ENCODE measurements at places on chromosomes 4 and X.

DNA sequence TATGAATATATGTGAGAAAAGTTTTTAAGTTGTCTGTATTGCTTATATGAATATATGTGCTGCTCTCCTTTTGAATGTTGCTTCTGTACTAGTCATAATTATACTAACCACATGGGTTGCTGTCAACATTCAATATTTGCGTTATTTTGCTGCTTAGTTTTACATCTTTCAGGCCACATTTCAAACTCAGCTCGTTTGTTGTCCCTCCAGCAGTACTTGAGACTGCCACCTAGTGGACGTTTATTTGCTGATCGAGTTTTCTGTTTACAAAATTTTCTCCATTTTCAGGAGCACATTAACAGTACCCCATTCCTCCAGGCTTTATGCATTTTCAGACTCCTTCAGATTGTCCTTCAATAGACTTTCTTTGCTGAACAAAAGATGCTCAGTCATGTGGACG, 75.8 kb downstream of the NUDT11 start:
- DNase-seq: peak; percentile 29

GRCh38 chr4:1683261-1683735, 815 bp downstream of the FAM53A start:
- DNase-seq: peak; percentile 66

DNA sequence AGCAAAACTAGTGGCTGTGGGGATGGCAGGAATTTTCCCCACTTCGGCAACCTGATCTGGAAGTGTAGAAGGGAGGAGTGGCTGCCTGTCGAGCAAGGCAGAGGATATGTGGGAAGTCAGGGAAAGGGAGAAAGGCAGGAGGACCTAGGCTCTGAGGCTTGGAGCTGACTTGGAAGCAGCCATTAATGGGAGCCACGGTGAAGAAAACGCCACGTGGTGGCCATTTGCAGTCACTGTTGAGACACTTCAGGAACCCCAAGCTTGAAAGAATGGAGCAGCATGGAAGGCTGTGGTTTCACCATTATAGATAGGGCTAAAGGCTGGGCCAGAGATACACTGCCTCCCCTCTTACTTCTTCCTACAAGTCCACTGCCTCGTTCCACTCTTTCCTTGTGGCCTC, 41.8 kb upstream of the MAML3 start:
- no peak for DNase-seq

- no peak for DNase-seq
These were observed 517.8 kb upstream of the IGFBP7 start for GRCh38 chr4:57628004-57628403.

DNA sequence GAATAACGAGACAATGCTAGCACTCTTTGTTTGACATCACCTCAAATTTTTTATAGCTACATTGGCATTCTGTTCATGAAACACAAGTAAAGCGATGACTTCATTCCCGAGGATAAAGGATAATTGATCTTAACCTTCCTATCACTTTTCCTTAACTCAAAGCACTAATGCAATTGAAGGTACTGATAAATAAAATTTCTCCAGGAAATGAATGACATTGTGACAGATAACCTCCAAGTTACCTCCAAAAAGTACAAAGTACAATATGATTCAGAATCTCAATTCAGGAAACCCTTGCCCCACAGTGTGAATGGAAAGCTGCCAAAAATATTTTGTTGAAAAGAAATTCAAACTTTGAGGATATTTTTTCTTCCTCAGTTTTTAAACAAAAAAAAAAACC, 1.8 kb downstream of the PRSS12 start:
- no peak for DNase-seq

- DNase-seq: no peak
These were observed 48.1 kb upstream of the HMX1 start for GRCh38 chr4:8919651-8920288.

GRCh38 chrX:10660171-10660570, 39.8 kb upstream of the MID1 start:
- no peak for DNase-seq

DNA sequence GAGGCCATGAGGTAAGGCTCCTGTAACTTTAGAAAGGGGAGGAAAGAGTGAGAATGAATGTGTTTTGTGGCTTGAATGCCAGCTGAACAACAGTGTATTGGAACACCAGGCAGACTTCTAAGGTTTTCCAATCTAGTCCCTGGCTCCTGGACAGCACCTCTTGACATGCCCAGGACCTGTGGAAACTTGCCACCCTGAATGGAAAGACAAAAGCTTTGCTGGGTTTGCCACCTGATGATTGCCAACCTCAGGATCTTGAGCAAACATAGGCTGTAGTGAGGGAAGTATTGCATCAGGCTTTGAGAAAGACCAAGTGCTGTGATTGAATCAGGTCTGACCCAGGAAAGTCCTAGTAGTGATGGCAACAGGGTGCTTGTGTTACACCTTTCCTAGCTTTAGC, 1393.1 kb upstream of the DIAPH2 start:
- peak; percentile 91 for DNase-seq

GRCh38 chrX:13967636-13968035, 62.1 kb downstream of the GEMIN8 start:
- no peak for DNase-seq

- no peak for DNase-seq
These were observed 45.8 kb upstream of the CLCN4 start for GRCh38 chrX:10110984-10111363.

GRCh38 chr4:170729897-170730296, 640.1 kb upstream of the AADAT start:
- no peak for DNase-seq

- DNase-seq: no peak
These were observed 17.4 kb upstream of the TMEM184C start for GRCh38 chr4:147599769-147600168.

DNA sequence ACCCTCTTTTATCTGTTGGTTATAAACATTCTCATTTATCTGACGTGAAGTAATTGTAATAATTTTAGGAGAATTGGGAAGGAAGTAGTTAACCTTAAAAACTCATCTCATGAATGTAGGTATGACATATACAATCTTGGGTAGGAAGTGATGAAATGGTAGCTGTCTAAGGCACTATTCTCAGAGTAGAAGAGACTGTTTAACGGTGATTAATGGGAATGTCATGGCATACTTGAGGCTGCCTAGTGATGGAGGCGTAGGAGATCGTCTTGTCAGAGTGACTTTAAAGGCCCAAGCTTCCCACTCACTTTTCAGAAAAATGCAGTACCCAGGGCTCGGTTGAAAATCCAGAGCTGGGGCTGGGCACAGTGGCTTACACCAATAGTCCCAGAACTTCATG, 19.4 kb upstream of the AGA start:
- DNase-seq: peak; percentile 53

DNA sequence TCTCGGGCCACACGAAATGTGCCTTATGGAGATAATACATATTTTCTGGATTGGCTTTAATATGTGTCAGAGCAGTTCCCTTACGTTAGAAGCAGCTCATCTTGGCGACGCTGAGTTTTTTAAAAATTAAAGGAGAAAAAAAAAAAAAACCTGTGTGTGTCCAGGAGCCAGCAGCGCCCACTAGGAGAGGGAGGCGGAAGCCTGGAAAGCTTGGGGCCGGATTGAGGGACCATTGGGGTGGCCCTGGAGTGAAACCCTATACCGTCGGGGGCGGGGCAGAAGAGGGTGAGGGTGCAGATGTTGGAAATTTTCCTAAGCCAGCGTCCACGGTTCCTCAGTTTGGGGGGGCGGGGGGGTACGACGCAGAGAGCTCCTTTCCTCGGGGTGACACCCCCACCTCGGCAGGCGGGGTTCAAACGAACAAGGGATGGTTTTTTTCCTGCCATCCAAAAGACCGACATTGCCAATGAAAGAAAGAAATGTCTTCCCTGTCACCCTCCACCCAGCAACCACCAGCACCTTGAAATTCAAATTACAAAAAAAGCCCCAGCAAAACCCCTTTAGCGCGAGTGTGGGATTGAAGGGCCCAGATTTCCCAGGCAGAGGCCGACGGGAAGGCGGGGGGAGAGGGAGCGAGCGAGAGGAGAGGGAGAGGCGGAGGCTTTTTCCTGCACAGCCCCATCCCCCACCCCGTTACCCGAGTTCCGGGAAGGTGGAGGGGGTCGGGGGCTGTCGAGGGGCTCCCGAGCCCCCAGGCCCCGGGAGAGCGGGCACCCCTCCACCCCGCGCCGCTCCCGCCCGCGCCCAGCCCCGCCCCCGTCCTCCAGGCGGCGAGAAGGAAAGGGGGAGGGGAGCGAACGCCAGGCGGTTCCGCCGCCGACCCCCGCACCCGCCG, 859 bp downstream of the SMARCA1 start:
- DNase-seq: peak; percentile 33

GRCh38 chr4:89708903-89709421, 128.0 kb downstream of the SNCA start:
- DNase-seq: no peak

GRCh38 chr4:94634271-94634670, 123.5 kb upstream of the BMPR1B start:
- DNase-seq: no peak

DNA sequence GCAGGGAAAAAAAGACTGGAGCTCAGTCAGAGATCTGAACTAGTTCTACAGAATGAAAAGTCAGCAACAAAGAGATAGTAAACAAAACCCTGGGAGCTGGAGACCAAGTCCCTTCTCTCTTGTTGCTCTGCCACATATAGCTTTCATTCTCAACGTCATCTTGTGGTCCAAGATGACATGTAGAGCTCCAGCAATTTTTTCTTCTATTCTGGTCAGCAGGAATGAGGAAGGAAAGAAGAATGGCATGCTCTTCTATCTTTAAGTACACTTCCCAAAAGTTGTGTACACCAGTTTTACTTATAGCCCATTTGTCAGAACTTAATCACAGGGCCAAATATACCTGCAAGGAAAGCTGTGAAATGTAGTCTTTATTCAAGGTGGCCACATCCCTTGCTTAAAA, 45.6 kb downstream of the RAP2C start:
- no peak for DNase-seq

- DNase-seq: no peak
These were observed 61.4 kb upstream of the LGI2 start for GRCh38 chr4:25092139-25092538.

- peak; percentile 10 for DNase-seq
These were observed 766.1 kb downstream of the KCTD8 start for GRCh38 chr4:43682551-43682950.

DNA sequence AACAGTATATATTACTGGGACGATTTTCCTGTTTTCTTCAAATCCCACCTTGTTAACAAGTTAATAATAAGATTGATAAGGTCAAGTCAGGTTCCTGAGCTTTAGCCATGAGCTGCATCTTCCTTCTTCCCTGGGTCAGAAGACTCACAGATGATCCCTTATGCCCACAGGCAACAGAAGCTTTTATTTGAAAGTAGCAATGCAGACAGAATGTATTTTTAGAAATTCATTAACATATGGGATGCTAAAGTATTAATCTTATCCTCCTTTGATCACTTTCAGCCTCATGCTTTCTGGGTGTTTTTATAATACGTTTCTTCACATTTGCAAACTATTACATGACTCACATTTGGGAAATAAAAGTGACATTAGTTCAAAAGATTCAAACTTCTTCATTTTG, 42.0 kb upstream of the MXRA5 start:
- no peak for DNase-seq

GRCh38 chrX:68865300-68865699, 36.5 kb downstream of the EFNB1 start:
- DNase-seq: no peak

DNA sequence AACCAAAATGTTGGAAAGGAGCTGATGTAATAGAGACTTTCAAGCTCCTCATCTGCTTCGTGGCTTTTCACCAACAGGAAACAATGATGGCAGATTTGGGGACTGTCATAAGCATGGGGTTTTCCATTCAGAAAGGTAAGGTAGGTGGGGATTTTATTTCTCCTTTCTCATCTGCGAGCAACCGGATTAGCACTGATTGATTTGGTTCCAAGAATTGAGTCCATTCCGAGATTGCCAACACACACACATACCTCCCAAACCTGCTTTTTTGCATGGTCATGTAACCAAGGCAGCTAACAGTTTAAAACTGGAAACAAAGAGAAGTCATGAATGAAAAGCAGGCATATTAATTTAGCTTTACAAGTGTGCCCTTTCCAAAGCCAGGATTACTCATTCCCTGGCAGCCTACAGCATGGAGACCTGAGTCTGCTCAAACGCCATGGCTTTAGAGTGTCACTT, 63.0 kb upstream of the LNX1 start:
- DNase-seq: peak; percentile 53

DNA sequence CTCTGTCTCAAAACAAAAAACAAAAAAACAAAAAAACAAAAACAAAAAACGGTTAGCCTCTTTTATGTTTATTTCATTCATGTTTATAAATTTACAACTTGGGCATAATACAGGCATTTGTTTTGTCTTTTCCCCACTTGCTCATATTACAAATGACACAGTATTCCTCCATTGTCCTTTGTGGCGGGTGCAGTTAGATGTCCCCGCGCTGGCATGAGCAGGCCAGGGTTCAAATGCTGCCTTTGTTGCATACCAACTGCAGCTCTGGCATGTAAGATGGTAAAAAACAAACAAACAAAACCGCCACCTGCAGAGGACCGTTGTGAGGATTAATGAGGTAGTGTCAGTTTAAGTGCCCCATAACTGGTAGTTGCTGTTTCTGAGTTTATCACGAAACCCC, 16.1 kb upstream of the HPF1 start:
- no peak for DNase-seq

DNA sequence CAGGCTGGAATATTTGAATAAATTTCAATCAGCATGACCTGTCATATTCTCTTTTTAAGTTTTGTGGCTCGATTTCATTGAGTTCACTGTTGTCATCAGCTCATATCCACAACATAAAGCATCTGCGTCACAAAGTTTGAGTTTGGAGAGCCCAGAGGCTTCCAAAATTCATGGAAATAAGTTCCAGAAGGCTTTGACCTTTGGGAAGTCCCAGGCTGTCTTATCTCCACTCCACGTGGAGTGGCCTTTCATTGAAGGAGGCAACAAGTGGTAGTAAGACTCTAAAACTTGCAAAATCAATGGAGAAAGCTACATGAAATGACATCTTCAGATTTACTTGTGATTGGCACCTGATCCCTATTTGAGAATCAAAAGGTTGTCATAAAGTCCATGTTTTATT, 54.1 kb upstream of the UNC5C start:
- no peak for DNase-seq

DNA sequence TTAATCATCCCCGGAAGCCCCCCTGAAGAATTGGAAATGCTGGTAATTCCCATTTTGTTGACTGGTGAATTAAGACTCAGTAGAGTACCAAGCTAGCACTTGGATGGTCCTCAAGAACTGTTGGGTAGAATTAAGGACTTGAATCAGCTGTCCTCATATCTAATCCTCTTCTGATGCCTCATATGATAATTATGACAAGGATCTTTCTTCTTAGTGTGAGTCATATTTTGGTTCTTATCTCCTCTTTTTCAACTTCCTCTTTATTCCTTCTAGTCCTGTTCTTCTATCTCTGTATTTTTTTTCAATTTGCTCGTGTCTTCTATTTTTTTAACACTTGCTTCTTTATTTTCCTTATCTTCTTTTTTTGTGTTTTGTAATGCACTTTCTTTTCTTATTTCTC, 206.3 kb upstream of the ANXA3 start:
- DNase-seq: no peak

- peak; percentile 5 for DNase-seq
These were observed 276.4 kb downstream of the IL15 start for GRCh38 chr4:141912831-141913230.

- DNase-seq: peak; percentile 10
These were observed 83.4 kb upstream of the MID1IP1 start for GRCh38 chrX:38717871-38718270.

GRCh38 chr4:145186729-145187128, 6.3 kb upstream of the OTUD4 start:
- DNase-seq: no peak
